ENCODE measurements at places on chromosomes 4 and X. TPM values are rescaled to one million over a fixed set of nuclear protein-coding genes. Genes with fewer than 3 reads are reported as not detected.

The SAGE1 gene
- not detected for total RNA-seq

The QRFPR gene
- not detected for total RNA-seq

The PROM1 gene
- 5.4 TPM for total RNA-seq

The SSX4 gene
- total RNA-seq: not detected

The PRKG2 gene
- total RNA-seq: 0.82 TPM

The RTL9 gene
- total RNA-seq: not detected

The FAM53A gene
- 7.8 TPM for total RNA-seq

The NHS gene
- total RNA-seq: 2.7 TPM

The SPACA5 gene
- total RNA-seq: not detected

The BTK gene
- not detected for total RNA-seq

The ARHGAP10 gene
- 27.0 TPM for total RNA-seq

The DLG3 gene
- 5.9 TPM for total RNA-seq

The SOX3 gene
- not detected for total RNA-seq

The PABPC4L gene
- 2.0 TPM for total RNA-seq

The RHOXF2B gene
- not detected for total RNA-seq

Data from glomerular endothelial cell (primary cell).